ENCODE measurements at places on chromosomes 1 and 21.

DNA sequence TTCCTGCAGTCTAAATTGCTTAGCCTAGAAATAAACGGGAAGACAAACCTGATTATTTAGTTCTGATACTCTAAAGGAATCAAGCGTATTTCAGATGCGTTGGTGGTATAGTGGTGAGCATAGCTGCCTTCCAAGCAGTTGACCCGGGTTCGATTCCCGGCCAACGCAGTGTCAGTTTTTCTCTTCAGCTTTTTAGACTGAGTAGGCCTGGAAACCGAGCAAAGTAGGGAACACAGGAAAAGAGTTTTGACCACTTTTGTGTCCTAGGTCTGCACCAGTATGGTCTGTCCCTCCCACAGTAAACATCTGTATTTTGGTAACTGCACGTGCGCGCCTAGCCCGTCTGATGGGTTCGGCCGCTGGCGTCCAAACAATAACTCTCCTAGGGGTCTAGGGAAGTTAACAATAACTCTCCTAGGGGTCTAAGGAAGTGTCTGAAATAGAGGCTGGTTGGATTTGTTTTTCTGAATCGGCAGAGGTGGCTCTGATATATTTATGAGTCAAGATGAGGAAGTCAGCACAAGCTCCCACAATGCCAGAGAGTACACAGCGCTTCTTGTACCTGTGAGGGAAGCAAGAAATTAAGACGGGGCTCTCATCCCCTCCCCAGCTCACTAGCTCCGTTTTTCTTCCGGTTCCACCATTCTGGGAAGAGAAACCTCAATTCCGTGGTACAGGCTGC, 15.6 kb upstream of the HJV start:
- no peak for DNase-seq

- DNase-seq: peak; percentile 26
Measured at GRCh38 chr1:151144474-151145303, 1.7 kb downstream of the SEMA6C start.

GRCh38 chr1:183110326-183110880, 75.7 kb upstream of the LAMC2 start:
- no peak for DNase-seq

GRCh38 chr1:115138271-115138670, 49.0 kb upstream of the TSPAN2 start:
- DNase-seq: no peak

DNA sequence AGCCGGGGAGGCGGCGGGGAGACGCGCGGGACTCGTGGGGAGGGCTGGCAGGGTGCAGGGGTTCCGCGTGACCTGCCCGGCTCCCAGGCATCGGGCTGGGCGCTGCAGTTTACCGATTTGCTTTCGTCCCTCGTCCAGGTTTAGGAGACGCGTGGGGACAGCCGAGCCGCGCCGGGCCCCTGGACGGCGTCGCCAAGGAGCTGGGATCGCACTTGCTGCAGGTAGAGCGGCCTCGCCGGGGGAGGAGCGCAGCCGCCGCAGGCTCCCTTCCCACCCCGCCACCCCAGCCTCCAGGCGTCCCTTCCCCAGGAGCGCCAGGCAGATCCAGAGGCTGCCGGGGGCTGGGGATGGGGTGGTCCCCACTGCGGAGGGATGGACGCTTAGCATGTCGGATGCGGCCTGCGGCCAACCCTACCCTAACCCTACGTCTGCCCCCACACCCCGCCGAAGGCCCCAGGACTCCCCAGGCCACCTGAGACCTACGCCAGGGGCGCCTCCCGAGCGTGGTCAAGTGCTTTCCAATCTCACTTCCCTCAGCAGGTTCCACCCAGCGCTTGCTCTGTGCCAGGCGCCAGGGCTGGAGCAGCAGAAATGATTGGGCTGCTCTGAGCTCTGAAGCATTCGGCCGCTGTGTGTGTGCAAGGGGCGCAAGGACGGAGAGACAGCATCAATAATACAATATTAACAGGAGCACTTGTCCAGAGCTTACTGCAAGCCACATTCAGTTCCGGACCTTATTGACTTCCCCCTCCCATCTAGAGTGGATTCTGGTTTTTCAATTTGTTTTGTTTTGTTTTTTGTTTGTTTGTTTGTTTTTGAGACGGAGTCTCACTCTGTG, 10.3 kb downstream of the SIM2 start:
- no peak for DNase-seq

GRCh38 chr1:211261229-211261628, 2.1 kb downstream of the RCOR3 start:
- DNase-seq: no peak

- DNase-seq: no peak
Measured at GRCh38 chr1:6026095-6026809, 19.4 kb upstream of the KCNAB2 start.

- DNase-seq: no peak
Measured at GRCh38 chr1:206513312-206514111, 6.2 kb downstream of the RASSF5 start.

DNA sequence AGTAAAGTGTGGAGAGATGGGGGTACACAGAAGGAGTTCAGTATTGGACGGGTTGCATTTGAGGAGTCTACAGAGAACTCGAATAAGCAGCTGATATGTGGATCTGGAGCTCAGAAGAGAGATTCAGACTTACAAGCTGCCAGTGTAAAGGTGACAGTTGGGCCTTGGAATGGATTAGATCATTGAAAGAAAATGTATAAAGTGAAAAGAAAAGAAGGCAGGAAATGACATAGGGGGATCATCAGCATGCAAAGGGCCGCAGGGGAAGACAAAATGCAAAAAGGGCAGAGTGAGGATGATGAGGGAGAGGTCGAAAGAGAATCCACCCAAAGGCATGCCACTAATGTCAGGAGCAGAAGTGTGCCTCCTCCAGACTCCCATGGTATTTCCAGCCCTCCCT, 273.3 kb downstream of the TNR start:
- no peak for DNase-seq

DNA sequence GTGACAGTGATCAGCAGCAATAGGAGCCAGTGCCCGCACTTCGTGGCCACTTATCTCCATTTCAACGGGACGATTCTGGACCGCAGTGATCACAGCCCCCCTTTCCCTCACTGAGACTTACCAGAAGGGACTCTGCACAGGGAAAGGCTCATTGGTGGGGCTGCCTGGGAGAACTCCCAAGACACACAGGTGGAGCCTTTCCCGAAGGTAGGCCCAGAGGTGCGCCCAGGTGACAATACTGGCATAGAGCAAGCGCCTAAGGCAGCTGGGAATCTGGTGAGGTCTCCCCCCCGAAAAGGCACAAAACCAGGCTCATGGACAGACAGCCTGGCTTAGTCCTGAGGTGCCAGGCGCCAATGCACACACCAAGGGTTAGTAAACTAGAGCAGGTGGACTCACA, 318.9 kb downstream of the AJAP1 start:
- DNase-seq: no peak

GRCh38 chr1:18211764-18212163, 104.2 kb downstream of the IGSF21 start:
- peak; percentile 32 for DNase-seq

GRCh38 chr21:18951271-18952038, 547.9 kb upstream of the TMPRSS15 start:
- peak; percentile 8 for DNase-seq

DNA sequence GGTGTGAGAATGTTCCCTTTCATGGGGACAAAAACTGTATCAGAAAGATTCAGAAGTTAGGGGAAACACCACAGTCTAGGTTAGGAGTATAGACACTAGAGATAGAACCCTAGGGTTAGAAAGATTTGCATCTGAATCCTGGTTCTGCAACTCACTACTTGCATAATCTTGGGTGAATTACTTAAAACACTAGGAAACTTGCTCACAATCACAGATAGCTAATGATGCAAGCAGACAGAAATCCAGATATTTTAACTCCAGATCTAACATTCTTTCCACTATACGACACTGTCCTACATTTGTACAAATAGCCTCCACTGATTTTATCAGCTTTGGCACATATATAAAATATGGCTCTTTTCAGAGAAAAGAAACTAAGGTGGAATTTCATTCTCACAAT, 30.8 kb upstream of the GLIS1 start:
- DNase-seq: no peak

DNA sequence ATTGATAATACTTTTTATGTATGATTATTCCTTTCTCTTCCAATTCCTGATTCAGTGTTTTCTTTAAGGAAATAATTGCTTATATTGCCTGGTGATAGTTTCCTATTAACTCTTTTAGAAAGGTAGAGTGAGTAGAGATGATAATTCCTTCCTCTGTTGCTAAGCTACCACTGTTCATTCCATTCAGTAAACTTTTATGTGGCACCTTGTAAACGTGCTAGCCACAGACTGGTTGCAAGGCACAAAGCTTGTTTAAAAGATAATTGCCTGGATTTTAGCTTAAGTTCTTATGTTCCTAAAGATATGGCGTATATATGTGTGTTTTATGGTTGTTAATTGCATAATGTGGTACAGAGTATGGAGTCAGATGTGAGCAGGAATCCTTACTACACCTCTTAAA, 3.2 kb downstream of the ZFYVE9 start:
- DNase-seq: no peak

GRCh38 chr1:21961799-21962198, 15.0 kb upstream of the CELA3B start:
- DNase-seq: no peak

DNA sequence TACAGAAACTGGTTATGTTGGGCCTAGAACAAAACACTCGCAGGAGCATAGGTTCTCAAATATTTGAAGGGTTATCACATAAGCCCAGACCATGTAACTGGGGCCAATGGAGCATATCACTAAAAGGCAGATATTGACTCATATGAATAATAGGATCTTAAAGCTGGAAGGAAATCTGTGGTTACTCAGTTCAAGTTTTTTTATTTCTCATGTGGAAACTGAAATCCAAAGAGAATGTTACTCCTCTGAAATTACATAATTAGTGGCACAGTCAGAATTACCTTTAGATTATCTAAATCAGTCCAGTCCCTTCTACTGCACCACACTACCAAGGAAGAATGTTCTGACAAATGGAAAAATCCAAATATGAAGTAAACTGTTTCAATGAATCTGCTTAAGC, 12.0 kb downstream of the SLAMF8 start:
- no peak for DNase-seq
